ENCODE measurements at places on chromosomes 2 and 18.

DNA sequence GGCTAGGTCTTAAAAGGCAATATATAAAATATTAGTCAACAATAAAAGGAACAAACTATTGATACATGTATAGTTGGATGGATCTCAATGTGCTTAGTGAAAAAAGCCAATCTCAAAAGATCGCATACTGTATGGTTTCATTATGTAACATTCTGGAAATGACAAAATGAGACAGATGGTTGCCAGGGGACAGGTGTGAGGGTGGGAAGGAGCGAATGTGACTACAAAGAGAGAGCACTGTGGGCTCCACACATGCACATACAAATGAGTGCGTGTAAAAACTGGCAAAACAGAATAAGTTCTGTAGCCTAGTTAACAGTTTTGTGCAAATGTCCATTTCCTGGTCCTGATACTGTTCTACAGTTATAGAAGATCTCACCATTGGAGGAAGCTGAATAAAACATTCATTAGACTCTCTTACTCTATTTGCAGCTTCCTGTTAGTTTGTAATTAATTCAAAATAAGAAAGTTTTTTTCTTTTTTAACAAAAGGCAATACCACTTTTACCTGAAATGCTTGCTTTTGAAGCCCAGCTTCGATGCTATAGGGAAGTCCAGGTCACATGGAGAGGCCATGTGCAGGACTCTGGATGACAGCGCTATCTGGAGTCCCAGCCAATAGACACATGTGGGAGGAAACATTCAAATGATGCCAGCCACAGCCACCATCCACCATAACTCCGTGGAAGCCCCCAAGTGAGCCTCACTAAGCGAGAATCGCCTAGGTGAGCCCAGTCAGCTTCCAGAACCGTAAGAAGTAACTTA, 21.0 kb upstream of the C2orf80 start:
- DNase-seq, result peak; percentile 14

DNA sequence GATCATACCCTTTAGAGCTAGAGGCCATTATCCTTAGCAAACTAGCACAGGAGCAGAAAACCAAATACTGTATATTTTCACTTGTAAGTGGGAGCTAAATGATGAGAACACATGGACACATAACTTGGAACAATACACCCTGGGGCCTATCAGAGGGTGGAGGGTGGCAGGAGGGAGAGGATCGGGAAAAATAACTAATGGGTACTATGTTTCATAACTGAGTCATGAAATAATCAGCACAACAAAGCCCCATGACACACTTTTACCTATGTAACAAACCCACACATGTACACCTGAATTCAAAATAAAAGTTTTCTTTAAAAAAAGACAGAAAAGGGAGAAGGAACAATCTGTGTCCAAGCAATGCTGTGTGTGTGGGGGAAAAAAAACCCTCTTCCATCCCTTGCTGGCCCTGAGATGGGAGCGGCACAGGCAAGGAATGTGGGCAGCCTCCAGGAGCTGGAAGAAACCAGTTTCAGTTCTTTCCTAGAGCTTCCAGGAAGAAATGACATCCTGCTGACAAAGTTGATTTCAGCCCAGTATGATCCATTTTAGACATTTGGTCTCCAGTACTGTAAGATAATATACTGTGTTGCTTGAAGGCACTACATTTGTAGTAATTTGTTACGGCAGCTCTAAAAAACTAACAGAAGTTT, 458.7 kb upstream of the CNTNAP5 start:
- no peak for DNase-seq

- no peak for DNase-seq
Measured at GRCh38 chr2:45891719-45892424, 240.4 kb downstream of the PRKCE start.

GRCh38 chr18:63928331-63928730, 20.6 kb downstream of the SERPINB10 start:
- no peak for DNase-seq

DNA sequence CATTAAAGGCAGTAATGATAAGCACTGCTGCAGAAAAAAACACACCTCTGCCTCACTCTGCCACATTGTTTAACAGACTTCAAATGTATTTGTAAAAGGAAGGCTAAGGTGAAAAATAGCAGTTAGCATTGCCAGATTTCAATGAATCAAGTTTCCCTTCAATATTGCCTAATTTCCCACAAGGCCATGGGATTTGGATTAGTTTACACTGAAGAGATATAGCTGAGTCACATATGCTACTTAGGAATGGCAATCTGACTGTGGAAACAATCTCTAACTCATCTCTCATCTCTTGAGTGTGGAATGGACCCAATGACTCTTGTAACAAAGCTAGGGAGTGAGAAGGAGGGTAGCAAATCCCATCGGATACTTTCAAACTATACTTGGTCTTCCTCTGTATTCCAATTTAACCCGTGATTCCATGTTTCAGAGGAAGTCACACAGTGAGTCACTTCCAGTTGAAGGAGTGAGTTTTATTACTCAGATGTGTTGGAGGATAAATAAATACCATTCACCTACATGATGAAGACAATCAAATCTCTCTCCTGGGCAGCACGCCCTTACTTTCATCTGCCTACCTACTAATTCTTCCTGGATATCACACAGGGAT, 5.1 kb downstream of the B4GALT6 start:
- DNase-seq, result no peak

- DNase-seq, result no peak
Measured at GRCh38 chr2:29443151-29443550, 327.9 kb downstream of the CLIP4 start.

DNA sequence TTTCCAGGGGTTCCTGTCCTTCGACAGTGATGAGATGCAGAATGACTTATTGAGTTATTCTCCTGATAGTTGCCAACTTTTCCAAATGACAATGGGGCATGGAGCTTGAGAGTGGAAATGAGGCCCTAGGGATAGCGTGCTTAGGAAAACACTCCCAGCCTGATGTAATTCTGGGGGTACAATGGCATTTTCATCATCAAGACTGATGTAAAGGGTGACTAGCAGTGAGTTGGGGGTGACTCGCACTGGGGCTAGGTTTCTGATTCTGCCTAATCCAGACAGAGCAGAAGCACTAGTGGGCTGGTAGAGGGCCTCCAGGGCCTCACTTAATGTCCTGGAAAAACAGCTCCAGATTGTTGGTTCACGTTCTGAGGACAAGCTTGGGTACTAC, 34.0 kb upstream of the IL37 start:
- DNase-seq, result no peak

DNA sequence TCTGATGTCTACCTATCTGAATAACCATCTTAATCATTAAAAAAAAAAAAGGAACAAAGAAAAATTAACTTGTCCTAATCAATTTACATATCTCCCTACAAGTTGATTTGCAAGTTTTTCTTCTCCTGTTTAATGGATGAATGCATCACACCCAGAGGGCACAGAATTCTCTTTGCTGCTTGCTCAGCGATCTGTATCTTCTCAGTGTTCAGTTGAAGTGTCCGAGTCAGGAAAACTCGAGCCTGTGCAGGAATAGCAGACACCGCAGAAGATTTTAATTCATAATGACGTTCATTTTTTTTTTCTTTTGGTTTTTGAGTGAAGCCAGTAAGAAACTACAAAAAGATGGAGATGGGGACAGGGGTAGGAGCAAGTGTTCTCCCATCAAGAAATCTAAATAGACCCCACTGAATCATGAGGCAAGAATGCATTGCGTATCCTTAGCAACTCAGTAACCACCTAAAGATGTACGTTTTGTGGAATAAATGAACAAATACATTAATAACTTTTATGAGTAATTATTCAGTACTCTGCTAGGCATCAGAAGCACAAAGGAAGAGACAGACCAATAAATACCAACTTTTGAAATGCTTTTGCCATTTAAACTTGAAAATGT, 675.5 kb downstream of the LRP1B start:
- no peak for DNase-seq
